RPMI7951 (cell line): ENCODE measurements at places on chromosomes 5 and 9.

DNA sequence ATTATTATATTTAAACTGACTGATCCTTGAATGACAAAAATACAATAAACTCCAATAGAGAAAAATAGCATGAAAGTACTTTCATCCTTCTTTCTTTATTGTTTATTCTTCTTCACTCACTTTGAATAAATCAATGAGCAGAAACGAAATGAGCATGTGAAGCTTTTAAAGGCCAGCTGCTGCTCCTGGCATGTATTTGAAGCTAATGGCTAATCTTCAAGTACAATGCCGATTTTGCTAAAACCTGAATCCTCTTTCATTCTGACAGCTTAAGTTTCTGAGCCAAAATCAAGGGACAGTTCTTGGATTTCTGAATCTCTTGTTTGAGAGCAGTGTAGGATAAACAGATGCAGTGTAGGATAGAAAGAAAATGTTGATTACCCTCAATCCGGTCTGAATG is 237.3 kb downstream of the CDH10 start:
- DNase-seq, result no peak

DNA sequence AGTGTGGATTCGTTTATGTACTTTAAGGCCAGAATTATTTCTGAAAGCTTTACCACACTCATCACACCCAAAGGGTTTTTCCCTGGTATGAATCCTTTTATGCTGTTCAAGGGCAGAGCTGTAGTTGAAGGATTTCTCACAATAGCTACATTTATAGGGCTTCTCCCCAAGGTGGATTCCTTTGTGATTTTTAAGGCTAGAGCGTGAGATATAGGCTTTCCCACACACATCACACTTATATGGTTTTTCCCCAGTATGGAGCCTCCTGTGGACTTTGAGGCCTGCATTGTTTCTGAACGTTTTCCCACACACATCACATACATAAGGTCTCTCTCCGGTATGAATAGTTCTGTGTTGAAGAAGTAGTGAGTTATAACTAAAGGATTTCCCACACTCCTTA is 11.2 kb downstream of the ZFP62 start:
- no peak for DNase-seq

- DNase-seq, result peak; percentile 74
Observed at GRCh38 chr9:95857124-95857523, 18.4 kb upstream of the ERCC6L2 start.

DNA sequence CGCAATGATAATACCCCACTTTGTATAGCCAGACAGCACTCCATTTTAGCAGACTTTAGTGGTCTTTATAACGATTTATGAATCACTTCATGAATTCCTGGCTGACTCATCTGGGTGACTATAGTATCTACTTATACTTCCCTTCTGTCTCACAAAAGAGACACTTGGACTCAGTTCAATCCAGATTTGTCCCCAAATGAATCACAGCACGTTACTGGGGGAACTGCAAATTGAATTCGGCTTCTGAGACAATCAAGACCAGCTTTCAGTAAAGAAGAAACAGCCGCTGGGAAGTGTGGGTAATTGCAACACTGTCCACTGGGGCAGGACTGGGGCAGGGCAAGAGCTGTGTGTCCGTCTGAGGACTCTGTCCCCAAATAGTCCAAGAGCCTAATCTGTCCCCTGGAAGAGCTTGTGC is 337.3 kb upstream of the RFX3 start:
- DNase-seq, result peak; percentile 97

GRCh38 chr5:43422143-43422542 is 10.0 kb upstream of the CCL28 start:
- DNase-seq, result peak; percentile 64

- no peak for DNase-seq
Observed at GRCh38 chr9:18163146-18163545, 310.8 kb upstream of the ADAMTSL1 start.

DNA sequence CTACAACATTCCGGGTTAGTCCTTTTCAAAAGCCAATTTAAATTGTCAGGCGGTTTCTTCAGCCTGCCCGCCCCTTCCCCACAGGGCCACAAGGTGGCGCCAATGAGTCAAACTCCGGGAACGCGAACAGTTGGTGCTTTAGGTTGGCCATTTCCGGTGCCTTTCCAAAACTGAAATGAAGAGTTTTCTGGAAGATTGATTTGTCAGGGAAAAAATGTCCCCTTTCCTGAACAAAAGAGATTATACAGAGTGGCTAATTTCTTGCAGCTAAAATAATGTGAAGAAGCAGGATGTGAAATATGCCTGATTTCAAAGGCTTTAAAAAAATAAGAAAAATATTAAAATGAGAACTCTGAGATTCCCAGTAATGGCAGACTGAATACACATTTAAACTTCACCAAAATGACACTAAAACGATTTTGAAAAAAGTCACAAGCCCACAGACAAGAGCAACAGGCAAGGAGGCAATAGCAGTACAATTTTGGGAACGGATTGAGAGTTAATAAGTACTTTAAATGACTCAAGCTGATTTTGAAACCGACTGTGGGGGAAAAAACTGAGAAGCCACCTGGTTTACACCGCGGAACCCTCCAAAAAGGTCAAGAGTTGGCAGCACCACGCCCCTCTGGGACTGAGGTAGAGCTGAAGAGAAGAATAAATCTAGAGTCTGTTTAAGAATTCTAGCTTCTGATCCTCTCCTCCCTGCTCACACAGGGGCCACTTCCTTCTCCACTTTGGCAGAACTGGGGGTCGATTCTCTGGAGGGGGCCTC is 45.7 kb downstream of the SLC46A2 start:
- DNase-seq, result peak; percentile 61

DNA sequence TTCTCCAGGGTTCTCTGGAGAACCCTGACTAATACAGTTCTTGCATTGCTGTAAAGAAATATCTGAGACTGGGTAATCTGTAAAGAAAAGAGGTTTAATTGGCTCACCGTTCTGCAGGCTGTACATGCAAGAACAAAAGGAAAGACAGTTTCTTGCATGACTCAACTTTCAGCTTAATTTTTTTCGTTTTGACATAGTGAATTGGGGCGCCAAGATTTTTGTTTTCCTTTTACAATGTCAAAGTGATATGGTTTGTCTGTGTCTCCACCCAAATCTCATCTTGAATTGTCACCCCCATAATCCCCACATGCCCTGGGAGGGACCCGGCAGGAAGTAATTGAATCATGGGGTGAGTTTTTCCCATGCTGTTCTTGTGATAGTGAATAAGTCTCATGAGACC is 11.8 kb upstream of the CRHBP start:
- no peak for DNase-seq

DNA sequence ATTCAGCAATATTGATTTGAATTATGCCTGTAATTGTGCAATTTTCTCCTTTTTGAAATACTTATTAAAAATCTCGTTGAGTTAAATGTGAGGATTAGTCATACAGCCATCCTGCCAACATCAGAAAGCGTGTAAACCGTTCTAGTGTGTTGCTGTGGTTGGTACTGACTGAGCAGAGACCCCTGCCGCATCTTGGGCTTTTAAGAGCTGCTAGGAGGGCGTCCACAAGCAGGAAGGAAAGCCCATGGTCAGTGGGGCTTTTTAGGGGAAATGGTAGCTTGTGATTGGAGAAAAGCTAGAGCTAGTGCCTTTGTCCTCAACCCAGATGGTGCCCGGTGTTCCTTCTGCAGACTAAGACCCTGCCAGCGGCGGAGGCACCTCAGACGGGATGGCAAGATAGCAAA is 1.3 kb downstream of the SDHA start:
- peak; percentile 50 for DNase-seq

DNA sequence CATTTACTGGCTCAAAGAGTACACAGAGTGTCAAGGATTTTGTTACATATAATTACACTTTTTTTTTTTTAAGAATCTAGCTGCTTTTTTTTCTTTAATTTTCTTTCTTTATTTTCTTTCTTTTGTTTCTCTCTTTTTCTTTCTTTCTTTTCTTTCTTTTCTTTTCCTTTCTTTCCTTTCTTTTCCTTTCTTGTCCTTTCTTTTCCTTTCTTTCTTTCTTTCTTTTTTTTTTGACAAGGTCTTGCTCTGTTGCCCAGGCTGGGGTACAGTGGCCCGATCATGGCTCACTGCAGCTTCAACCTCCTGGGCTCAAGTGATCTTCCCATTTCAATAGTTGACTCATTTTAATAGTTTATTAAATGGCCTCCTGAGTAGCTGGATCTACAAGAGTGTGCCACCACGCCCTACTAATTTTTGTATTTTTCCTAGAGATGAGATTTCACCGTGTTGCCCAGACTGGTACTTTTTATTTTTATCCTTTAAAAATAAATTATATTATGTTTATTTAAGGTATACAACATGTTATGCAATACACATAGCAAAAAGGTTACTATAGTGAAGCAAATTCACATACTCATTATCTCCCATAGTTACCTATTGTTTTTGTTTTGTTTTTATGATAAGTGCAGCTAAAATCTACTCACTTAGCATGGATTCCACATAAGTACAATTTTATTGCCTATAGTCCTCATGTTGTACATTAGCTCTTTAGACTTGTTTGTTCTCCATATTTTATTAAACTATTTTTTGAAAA is 381.5 kb upstream of the KLF4 start:
- no peak for DNase-seq

DNA sequence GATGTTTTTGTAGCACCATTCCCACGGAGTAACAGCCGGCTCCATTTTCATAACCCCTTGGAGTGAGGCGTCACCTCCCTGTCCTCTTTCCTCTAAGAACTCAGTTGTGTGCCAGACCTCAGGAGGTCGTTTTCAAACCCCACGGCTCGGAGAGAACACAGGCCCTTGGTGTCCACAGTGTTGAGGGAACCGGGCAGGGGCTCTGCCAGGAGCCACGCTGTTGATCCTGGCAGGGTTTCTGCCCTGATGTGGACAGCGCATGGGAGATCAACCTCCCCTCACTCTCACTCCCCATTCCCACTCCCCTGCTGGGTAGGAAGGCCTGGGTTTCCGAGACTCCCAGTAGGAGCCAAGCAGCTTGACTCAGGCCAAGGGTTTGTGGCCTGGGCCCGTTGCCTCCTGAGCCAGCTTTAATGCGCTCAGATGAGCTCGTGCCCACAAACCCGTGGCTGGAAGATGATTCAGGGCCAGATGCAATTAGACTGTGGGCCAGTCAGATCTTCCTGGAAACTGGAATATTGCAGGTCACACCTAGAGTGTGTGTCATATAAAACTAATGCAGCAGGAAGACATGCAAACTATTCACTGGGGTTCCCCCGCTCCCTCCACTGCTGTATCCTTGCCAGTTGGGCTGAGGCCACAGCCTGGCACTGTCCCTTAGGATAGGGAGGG is 133.4 kb downstream of the SLC12A2 start:
- peak; percentile 57 for DNase-seq

- DNase-seq, result no peak
Observed at GRCh38 chr5:168056499-168057182, 234.8 kb upstream of the WWC1 start.

DNA sequence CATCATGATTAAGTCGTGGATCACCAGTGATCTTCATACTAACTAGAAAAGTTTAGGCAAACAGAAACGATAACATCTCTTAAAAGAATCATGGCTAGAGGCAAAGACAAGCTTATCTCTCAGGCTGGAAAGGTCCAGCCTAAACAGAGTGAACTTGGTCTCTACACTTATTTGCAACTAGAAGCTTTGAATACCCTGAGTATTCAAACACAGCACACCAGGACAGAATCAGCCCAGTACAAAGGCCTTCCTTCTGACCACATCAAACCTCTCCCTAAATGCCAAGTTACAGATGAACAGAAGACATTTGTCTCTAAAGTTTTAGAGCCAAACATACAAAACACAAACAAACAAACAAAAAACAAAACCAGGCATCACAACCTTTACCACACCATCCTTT is 57.2 kb downstream of the ELAVL2 start:
- DNase-seq, result peak; percentile 33

DNA sequence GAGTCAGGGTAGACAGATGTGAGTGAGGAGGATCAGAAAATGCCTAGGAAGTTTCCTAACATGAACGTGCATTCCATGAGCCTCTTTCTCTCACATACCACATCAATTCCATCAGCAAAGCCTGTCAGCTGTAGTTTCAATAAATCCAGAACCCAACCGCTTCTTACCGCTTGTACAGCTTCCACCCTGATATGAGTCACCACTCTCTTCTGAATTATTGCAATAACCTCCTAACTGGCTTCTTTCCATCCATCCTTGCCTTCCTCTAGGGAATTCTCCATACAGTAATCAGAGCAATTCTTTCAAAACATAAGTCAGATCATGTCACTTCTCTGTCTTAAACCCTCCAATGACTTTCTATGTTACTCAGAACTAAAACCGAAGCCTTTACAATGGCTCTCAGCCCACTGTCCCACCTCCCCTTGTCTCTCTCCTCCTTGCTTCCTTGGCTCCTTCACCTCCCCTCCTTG is 8.1 kb upstream of the RAD23B start:
- peak; percentile 98 for DNase-seq

DNA sequence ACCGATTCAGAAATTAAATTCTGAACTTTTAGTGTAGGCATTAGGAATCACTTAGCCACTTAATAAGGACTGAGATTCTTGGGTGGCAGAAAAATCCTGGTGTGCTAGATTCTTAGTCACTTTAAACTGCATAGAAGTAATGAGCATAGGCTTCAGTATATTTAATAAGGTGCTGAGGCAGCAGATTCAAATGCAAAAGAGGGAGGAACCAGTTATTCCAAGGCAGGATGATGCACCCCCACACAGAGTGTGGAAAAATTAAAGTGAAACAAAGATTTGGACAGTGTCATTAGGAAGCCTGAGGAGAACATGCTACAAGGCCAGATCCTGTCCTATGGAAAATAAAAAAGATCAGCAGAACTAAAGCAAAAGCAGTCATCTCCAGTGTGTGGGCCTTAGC is 217.7 kb downstream of the PJA2 start:
- no peak for DNase-seq

DNA sequence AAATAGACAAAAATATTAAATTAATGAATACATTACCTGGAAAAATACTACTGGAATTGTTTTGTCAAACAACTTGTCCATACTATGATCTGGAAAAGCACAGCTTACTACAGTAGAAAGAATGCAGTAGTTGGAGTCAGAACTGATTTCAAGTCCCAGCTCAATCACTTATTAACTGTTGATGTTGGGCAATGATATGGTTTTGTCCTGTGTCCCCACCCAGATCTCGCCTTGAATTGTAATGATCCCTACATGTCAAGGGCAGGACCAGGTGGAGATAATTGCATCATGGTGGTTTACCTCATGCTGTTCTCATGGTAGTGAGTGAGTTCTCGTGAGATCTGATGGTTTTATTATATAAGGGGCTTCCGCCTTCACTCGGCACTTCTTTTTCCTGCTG is 247.5 kb downstream of the CD180 start:
- no peak for DNase-seq

DNA sequence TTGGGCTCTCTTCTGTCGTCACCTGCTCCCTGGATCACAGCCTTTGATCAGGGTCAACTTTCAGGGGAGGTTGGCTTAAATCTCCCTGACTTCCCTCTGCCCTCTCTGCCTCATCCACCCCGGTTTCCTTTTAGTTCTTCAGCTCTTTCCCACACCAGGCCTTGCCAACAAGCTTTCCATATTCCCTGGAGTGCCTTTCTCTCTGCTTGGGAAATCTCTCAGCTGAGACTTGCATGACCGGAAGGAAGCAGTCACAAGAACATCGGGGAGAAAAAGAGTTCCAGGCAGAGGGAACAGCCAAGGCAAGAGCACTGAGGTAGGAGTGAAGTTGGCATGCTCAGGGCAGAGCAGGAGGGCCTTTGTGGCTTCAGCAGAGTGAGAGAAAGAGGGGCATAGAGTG is 88.4 kb upstream of the HSPA9 start:
- DNase-seq, result no peak
